ENCODE measurements at places on chromosomes 12 and 14.

DNA sequence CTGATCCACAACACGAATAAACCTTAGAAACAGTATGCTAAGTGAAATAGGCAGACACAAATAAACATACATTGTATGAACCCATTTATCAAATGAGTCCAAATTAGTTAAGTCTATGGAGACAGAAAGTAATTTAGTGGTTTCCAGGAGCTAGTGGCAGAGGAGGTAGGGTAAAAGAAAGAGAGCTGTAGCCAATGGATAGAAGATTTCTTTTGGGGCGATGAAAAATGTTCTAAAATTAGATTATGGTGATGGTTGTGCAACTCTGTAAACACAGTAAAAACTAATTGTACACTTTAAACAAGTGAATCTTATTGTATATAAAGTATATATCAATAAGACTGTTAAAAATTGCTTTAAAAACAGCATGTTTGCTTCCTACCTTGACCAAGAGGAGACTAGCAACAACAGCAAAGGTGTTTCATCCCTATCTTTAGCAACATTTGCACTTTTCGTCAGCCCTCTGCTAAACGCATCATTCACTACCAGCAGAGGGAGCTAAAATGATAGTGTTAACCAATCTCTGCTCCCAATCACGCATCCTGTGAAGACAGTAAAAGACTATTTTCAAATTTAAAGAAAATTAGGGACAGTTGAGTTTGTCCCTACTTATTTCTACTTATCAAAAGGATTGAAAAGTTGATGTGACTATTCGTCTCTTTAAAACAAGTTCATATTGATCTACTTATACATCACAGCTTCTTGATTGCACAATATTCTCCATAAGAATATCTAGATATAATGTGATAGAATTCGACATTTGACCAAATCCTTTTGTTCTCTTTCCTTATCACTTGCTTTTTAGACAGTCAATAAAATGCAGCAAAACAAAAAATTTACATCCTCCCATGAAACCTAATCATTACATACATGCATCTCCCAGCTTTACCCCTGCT lies 24.0 kb upstream of the LGR5 start:
- no peak for DNase-seq

GRCh38 chr12:121451961-121452339 lies 52.0 kb downstream of the RNF34 start:
- no peak for DNase-seq

DNA sequence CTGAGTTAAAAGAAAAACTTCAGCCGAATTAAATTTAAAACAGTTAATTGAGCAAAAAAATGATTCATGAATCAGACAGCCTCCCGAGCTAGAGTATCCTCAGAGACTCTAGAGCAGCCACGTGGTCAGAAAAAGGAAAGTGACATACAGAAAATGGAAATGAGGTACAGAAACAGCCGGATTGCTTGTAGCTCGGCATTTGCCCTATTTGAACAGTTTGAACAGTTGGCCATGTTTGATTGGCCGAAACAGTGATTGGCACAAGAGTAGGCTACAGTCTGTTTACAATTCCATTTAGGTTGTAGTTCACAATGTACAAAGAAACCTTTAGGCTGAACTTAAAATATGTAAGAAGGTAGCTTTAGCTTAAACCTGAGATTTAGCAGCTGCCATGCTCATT lies 12.9 kb upstream of the OXA1L start:
- no peak for DNase-seq

DNA sequence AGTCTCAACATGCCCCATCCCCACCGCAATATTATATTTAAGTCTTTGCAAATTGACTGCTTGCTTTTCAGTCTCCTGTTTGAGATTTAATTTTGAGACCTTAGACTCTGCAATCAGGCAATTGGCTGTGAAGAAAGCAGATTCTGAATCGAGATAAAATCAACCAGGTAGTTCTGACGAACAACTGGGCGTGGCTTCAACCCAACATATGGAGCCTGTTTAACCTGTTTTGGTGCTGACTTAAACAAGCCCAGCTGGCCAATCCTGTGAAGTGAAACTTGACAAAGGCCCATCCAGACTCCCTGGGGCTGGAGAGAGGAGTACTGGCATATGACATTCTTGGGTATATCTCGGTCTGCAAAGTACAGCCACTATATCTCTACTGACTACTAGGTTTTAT lies 9.8 kb upstream of the CIPC start:
- DNase-seq, result no peak

DNA sequence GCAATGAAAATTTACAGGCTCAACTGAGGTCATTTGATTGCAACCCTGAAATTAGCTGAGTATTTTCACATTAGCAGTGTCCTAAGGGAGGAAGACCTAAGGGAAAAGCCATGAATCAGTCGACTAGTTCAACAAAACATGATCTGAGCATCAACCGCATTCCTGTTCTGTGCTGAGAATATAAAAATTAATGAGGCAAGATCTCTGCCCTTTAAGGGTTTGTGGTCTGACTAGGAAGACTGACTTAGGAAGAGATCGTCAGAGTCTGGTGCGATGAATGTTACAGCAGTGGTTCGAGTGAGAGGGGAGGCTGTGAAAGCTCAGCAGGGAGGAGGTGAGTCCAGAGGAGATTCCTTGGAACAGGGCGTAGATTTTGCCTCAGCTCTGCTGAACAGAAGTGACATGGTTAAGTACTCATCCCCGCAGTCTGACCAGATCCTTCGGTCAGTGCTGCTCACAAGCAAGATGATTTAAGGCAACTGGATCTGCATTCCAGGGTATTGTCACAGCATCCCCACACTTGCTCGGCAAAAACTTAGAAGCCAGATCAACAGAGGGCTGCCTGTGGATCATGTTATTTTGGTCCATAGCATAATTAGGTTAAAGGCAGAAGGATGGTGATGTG lies 49.6 kb downstream of the BMAL2 start:
- DNase-seq, result no peak

DNA sequence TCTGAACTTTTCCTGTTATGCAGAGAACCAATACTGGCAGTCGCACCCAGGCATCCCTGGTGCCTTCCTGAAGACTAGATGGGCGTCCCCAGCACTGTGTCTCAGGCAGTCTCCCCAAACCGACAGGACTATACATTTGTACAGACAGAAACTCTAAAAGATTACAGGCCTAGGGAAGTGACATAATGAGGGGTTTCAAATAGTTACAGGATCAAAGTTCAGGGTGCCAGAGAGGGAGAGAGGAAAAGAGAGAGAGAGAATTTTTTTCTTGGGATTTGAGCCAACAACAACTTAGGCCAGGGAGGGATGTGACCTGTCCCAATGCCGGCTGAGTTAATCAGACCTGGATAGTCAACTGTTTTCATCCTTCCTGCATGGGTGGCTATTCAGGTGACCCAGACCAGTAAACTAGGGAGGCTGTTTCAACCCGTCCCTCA lies 9.3 kb upstream of the GMFB start:
- DNase-seq, result no peak

DNA sequence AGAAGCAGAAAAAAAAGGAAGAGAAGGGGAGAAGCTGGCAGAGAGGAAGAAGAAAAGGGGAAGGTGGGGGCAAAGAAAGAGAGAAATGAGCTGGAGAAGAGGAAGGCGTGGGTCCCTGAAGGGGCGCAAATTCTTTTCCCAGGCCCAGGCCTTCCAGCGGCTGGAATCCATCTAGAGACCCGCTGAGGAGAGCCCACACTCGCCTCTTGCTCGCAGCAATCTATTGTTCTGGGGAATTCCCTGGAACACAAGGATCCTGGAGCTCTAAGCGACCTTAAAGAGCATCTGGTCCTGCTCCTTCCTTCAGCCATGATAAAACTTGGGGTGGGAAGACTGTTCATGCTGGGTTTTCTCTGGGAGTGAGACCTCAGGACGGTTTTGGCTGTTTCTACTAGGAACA lies 41.2 kb upstream of the FKBP4 start:
- DNase-seq, result no peak

DNA sequence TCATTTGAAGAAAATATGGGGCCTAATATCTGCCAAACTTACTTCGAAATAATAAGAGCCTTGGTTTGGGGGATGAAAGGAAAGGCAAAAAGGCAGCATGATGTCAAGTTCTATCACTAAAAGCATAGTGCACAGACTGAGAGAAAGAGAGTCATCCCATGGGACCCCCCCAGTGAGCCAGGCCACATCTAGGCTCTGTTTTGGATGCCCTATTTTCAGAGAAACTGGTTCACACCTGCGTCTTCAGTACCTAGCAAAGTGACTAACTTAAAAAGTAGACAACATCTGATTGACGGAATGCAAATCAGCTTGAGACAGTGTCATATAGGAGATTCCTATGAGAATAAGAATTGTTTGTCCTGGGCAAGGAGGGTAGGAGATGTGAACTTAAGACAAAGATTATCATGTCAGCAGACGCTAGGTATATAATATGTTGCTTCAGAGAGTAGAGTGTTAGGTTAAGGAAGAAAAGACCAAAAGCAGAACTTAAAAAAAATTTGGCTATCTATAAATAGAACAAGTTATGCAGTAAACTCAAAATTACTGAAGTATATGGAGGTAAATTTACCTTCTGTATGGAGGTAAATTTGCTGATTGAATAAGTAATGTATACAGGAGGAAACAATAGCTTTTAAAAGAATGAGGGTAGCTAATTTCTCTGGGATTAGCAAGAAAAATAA lies 148.2 kb downstream of the SLC41A2 start:
- DNase-seq, result no peak

DNA sequence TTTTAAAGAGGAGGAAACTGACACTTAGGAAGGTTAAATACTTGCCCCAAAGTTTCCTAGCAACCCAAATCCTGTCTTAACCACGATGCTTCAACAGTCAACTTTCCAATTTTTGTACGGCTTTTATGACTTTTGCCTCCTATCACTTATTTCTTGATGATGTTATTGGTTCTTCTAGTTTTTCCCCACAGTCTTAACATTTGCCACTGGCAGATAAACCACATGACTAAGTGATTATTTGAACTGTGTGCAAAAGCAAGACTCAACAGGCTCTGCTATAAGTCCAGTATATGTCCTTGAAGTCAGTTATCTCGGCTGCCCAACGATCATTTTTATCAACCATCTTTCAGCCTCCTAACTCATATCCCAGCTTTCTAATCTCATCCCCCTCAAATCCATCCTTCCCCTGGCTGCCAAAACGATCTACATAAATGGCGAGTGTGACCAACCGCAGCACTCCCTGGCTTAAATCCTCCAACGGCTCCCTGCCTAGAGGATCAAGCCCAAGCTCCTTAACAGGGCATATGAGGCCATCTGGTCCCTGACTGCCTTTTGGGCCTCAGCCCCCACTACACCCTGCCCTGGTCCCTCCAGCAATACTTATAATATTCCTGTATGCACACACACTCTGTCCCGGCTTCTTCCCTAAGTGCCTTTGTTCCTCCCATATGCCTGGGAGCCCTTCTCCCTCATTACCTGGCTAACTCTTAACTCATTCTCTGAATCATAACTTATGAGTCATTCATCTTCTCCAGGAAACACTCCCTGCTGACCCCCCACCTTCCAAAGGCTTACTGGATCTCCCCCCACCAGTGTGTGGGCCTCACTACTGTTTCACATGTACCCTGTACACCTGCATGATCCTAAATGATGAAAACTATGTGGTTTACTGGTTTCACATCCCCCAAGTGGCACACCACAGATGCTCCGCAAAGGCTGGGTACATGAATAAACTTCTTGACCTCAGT lies 8.8 kb downstream of the VPS37B start:
- no peak for DNase-seq

GRCh38 chr12:6052940-6053329 lies 71.5 kb downstream of the VWF start:
- no peak for DNase-seq

DNA sequence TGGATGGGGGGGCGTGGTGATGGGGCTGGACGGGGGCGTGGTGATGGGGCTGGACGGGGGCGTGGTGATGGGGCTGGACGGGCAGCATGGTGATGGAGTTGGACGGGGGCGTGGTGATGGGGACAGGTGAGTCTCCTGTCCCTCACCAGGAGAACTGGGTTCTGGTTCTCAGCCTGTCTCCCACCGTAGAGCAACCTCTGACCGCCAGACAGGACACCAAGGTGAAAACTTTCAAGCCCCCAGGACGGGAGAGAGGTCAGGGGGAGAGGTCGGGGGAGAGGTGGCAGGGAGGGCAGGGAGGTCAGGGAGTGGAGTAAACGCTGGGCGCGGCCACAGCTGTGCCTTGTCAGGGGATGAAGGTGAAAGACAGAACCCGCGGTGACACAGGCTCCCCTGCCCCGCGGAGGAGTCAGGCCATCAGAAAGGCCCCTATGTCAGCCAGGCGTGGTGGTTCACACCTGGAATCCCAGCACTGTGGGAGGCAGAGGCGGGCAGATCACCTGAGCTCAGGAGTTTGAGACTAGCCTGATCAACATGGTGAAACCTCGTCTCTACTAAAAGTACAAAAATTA lies 84.6 kb downstream of the GALNT9 start:
- no peak for DNase-seq
